CD8-positive, alpha-beta memory T cell (primary cell): ENCODE measurements at places on chromosomes 1 and 21. TPM values are rescaled to one million over a fixed set of nuclear protein-coding genes. Genes with fewer than 3 reads are reported as not detected.

The MTR gene
- polyA plus RNA-seq = 21.1 TPM

The XKR8 gene
- 23.3 TPM for polyA plus RNA-seq

The PRCC gene
- polyA plus RNA-seq = 45.9 TPM

The ARID4B gene
- polyA plus RNA-seq = 88.6 TPM

The PCNT gene
- polyA plus RNA-seq = 27.1 TPM

The PTCH2 gene
- not detected for polyA plus RNA-seq

The S100A9 gene
- 4.7 TPM for polyA plus RNA-seq

The FCGR3A gene
- 44.6 TPM for polyA plus RNA-seq

The SELE gene
- 0.06 TPM for polyA plus RNA-seq

The CDA gene
- not detected for polyA plus RNA-seq

The CD1B gene
- polyA plus RNA-seq = not detected

The MIA3 gene
- polyA plus RNA-seq = 69.5 TPM

The RNU1-4 gene
- not detected for polyA plus RNA-seq

The C1orf74 gene
- polyA plus RNA-seq = 0.35 TPM

The TCHHL1 gene
- not detected for polyA plus RNA-seq

The CNKSR1 gene
- polyA plus RNA-seq = not detected

The AKR7A3 gene
- not detected for polyA plus RNA-seq

The PDPN gene
- polyA plus RNA-seq = not detected
